ENCODE measurements at places on chromosomes 6 and 20.
A peak's percentile ranks its signal among the peaks of the same experiment; 100 is the strongest.

DNA sequence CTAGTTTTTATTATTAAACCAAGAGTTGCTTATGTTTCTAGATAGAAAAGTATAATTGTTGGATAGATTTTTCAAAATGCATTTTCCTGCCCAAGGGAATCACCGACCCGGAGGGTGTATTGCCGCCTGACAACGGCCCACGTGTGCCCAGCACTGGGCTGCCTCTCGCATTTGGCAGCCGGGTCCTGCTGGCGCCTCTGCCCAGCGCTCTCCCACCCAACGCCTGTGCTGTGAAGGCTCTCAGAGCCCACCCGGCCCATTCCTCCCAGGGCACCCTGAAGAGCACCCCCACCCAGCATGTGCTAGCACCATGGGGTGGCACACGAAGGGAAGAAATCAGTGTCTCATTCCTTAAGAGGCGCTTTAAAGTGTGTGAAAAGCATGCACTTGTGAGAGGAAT lies 88.3 kb upstream of the AFDN start:
- no peak for DNase-seq

DNA sequence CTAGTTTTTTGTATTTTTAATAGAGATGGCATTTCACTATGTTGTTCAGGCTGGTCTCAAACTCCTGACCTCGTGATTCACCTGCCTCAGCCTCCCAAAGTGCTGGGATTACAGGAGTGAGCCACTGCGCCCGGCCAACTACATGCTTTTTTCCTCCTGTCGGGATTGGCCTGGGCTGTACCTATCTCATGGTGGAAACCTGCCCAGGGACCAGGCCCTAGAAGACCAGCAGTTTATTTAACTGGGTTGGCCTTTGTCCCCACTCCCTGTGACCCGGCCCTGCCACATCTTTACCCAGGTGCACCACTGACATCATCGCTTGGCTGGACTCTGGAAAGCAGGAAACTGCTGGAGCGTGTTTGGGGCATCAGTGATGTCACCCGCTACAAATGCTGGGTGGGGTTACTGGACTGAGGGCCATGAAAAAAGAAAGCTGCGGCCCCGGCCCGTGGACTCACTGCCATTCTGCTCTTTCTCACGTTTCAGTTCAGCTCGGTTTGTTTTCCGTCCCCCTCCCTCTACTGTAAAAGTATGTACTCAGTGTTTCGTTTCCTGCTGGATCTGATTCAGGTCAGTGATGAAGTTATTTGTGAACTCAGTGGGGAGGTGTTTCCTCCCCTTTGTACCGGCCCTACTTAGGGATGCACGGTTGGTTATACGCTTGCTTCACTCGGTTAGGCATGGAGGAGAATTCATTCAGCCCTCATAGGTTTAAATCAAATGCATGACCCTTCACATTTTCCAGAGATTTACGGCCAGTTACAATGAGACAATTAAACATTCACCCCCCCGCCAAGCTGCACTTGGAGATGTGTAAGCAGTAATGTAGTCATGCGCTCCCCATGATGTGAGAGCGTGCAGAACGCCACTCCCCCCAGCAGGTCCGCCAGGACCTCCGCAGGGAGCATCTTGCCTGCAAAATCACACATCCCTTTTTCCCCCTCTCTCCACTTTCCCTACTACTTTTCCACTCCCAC lies 179.3 kb downstream of the MTHFD1L start:
- DNase-seq: no peak

GRCh38 chr6:25448965-25449538 lies 169.9 kb downstream of the CARMIL1 start:
- peak; percentile 60 for DNase-seq

DNA sequence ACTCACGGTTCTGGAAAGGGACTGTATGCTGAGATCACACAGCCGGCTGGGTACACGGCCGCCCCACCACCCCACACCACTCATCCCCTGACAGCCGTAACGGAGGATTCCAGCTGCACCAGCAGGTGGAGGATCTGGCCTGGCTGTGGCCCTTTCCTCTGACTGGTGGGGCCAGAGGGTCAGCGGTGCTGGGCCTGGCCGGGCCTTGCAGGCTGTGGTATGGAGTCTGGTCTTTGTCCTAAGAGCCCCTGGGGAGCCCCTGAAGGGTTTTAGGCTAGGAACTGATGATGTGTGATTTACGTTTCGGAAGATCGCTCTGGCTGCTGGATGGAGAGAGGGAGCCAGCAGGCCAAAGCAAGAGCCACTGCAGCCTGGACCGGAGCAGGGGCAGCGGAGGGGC lies 26.6 kb downstream of the NOL4L start:
- no peak for DNase-seq

- peak; percentile 30 for DNase-seq
Measured at GRCh38 chr6:44104481-44105021, 22.7 kb downstream of the MRPL14 start.

- no peak for DNase-seq
Measured at GRCh38 chr20:46276531-46276930, 31.8 kb downstream of the CDH22 start.

GRCh38 chr6:32568561-32568960 lies 21.1 kb downstream of the HLA-DRB1 start:
- no peak for DNase-seq

DNA sequence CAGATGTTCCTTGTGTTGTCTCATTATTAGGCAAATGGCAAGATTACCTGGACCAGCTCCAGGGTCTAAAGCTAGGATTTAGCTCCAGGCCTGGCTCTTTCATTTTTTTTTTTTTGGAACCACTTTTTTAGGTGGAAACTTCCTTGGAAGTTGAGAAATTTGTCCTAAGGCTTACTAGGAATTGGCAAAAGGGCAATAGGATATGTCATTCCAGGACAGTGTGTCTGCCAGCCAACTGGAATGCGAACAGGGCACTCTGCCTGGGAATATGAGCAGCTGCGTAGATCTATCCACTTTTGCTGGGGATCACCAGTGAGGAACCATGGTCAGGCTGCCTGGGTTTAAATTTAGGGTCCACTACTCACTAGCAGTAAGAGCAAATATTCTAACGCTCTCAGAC lies 304.0 kb downstream of the TSHZ2 start:
- DNase-seq: no peak

DNA sequence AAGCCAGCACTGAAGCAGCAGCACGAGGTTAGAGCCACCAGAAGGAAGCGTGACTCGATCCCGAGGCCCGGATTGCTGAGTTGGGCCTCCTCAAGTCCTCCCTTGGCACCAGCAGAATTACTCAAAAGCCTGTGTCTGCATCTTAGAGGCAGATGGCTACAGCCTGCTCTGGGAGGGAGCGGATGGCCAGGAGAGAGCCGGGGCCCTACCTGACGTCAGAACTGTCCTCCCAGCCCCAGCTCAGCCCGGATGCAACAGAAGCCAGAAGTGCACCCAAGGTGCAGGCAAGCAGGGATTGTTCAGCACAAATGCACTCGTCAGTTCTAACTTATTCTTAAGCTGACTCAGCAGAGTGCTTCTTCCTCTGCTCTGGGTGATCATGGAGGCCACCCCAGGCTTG lies 155.5 kb upstream of the RPS6KA2 start:
- no peak for DNase-seq

Data from inflammatory macrophage (primary cell).